Prostate gland (tissue), 2 donors: ENCODE measurements at places on chromosomes 16 and 17. TPM values are rescaled to one million over a fixed set of nuclear protein-coding genes. Genes with fewer than 3 reads are reported as not detected.
A peak's percentile ranks its signal among the peaks of the same experiment; 100 is the strongest.

- DNase-seq = no peak
These were observed 18.9 kb downstream of the KSR1 start for GRCh38 chr17:27475070-27475673.

The VTN gene
- total RNA-seq = 57.8 TPM

DNA sequence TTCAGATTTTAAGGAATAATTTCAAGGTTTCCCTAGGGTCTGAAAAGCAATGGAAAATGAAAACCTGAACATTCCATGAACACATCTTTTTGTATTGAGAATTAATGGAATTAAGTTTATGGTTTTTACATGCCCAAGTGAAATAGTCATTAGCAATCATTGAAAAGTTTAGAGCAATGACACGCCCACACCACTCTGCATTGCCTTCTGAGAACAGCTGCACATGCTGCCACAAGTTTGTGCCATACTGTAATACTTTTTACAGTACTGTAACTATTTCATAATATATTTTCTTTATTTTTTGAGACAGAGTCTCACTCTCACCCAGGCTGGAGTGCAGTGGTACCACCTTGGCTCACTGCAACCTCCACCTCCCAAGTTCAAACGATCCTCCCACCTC is 345.2 kb upstream of the PMFBP1 start:
- DNase-seq = no peak

DNA sequence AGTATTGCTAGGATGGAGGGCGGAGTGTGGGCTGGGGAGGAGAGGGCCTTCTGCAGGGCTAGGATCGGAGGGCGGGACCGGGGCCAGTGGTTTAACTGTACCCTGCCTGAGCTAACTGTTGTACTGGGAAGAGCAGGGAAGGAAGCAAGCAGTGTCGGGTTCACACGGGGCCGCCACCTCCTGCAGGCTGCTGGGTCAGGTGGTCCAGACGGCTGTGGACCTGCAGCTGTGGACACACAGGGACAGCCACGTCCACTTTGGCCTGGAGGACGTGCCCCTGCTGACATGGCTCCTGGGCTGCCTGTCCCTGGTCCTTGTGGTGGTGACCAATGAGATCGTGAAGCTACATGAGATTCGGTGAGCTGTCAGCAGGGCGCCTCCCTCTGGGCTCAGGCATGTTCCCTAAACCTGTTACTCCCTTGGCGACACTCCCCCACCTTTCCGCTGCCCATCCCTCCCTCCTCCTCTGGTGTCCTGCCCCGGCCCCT is 16.6 kb downstream of the CASKIN2 start:
- DNase-seq = no peak

The ARL17B gene
- 39.7 TPM for total RNA-seq

- DNase-seq = no peak
These were observed 92.9 kb upstream of the DNAH17 start for GRCh38 chr17:78669975-78670518.

- DNase-seq = no peak
These were observed 176.5 kb downstream of the SALL1 start for GRCh38 chr16:50974438-50975036.

DNA sequence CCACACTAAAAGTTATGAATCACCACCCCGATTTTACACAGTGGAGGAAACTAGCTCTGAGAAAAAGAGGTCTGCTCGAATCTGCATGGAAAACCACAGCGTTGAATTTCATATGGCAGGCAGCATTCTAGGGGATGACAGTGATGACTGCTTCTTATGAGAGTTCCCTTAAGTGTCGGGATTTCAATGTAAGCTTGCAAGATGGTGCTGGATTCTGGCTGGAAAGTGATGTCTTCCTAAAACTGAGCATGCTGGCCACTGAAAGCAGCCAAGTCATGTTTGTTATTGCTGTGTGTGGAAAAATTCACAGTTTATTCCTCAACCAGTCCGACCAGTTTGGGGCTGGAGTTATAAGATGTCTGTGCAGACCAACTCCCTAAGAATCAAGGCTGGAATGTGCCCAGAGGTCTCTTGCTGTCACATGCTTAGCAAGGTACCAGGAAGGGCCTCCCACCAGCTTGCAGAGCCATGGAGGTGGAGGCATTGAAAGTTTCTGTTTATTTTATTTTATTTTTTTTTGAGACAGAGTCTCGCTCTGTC is 37.2 kb upstream of the GAN start:
- peak; percentile 89 for DNase-seq

- DNase-seq = no peak
These were observed 218.3 kb downstream of the SOX9 start for GRCh38 chr17:72338847-72339790.

DNA sequence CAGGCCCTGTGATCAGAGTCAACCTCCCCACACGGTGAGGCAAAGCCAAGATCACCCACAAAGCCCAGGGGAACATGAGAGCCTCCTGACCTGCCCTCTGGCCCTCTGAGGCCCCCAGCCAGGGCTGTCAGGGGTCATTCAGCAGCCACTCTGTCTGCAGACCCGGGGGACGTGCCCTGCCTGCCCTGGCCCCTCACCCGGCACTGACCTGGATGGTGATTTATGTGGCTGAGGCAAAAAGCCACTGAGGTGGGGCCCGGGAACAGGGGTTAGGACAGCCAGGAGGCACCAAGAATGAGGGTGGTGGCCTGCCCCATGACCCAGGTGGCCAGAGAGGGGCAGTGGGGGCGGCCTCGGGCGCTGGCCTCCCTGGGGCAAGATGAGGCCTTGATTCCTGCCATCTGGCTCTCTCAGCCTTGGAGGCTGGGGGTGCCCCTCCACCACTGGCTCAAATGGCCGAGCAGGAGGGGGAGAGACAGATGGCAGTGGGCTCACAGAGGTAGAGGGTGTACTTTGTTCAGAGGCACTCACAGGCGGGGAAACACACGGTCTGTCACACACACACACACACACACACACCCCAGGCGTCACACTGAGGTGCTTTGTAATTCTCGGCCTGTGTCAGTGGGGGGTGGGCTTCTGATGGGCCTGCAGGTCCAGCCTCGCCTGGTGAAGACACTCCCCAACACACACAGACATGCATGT is 174.0 kb upstream of the GSE1 start:
- no peak for DNase-seq

The CCL7 gene
- not detected for total RNA-seq

GRCh38 chr17:34347063-34347462 is 9.2 kb upstream of the CCL13 start:
- DNase-seq = no peak

DNA sequence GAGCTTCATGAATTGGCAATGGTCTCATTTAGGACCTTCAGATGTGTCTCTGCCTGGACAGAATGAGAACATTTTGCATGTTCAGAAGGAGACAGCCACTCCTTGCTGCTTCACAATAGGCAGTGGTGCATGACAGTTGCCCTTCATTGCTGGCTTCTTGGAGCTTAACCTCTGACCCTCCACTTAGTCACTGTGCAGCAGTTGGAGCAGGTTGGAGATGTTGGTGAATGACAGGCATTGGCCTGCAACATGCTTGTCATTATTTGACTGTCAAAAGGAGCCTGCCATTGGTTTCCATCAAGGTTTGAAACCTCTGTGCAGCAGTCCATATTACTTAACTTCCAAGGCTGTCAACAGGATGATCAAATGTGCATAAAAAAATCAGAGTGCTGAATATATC is 22.7 kb downstream of the FTO start:
- no peak for DNase-seq

- no peak for DNase-seq
These were observed 699.6 kb downstream of the MAF start for GRCh38 chr16:78900966-78901365.

DNA sequence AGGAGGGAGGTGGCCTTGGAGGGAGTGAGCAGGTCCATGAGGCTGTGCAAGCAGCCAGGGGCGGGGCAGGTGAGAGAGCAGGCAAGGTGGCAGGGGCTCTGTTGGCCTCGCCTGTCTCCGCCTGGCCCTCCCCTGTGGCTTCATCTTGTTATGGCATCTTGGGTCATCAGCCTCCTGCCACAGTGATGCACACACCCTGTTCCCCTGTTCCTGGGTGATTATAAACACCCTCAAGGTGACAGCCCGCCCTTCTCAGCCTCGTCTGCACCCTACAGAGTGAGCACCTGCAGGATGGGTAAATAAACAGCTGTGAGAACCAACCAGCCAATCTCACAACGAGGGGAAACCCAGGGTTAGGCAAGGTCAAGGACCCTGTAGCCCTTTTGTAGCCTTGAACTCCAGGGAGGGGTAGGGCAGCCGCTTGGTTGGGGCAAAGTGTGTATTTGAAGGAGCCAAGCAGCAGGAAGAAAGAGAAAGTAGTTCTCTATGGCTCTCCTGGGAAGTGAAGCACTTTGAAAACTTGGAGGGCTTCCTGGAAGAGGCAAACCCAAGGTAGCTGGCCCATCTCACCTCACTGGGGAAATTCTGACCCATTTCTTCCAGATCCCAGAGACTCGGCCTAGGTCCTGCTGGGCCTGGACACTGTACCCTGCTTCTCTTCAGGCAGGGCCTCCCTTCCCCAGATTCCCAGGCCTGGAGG is 60.6 kb downstream of the NT5M start:
- DNase-seq = no peak

- DNase-seq = peak; percentile 57
These were observed 3.3 kb downstream of the ERBB2 start for GRCh38 chr17:39702901-39703893.

The CAPNS2 gene
- not detected for total RNA-seq

The IL21R gene
- 0.32 TPM for total RNA-seq

The HP gene
- total RNA-seq = 2.5 TPM

The DOC2B gene
- 3.0 TPM for total RNA-seq
